ENCODE measurements at places on chromosomes 7 and 10.

GRCh38 chr7:137798073-137798763, 48.6 kb downstream of the DGKI start:
- no peak overlapping the region for H3K4me3 ChIP-seq
- H3K4me1 ChIP-seq = no peaks in the 10 kb centered on the region
- DNase-seq = no peak
- no peak overlapping the region for H3K27ac ChIP-seq
- no peaks in the 10 kb centered on the region for H3K36me3 ChIP-seq

DNA sequence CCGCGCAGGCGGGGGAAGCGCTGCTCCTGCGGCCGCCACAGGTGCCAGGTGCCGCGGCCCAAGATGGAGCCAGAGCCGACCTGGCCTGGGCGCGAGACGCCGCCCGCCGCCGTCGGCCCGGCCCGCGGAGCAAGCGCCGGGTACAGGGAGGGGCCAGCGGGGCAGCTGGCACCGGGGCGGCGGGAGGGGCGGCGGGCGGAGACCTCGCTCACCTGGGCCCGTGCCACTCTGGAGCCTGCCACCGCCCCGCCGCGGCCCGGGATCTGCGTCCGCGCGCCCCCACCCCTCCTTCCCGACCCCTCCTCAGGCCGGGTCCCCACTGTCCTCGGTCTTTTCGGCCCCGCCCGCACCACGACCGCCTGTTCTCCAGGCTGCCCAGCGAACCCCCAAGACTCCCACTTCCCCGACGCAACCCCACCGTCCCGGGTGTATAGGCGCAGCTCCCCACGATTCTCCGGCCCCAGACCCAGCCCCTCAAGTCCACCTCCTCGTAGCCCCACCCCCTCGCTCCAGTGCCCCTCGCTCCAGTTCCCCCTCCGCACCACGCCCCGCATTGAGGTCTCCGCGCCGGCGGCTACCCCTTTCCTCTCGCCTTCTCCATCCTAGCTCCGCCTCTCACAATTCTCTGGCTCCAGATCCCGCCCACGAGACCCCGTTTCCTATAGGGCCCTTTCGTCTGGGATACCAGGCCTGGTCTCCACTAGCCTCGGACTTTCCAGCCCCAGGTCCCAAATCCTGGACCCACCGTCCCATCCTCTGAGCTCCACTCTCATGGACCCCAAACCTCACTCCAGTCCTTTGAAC, at the start of gene GPRIN2:
Gene GPRIN2 (minus strand): TSS at position 144 of the 804 bp plus-strand sequence. CDS start 5,922 bp downstream, outside the sequence.
- no peak within 1 kb of the TSS for H3K4me3 ChIP-seq
- H3K36me3 ChIP-seq = no peaks in the 10 kb centered on the region
- H3K27me3 ChIP-seq = no peaks in the 10 kb centered on the region
- no peak within 1 kb of the TSS for H3K27ac ChIP-seq

DNA sequence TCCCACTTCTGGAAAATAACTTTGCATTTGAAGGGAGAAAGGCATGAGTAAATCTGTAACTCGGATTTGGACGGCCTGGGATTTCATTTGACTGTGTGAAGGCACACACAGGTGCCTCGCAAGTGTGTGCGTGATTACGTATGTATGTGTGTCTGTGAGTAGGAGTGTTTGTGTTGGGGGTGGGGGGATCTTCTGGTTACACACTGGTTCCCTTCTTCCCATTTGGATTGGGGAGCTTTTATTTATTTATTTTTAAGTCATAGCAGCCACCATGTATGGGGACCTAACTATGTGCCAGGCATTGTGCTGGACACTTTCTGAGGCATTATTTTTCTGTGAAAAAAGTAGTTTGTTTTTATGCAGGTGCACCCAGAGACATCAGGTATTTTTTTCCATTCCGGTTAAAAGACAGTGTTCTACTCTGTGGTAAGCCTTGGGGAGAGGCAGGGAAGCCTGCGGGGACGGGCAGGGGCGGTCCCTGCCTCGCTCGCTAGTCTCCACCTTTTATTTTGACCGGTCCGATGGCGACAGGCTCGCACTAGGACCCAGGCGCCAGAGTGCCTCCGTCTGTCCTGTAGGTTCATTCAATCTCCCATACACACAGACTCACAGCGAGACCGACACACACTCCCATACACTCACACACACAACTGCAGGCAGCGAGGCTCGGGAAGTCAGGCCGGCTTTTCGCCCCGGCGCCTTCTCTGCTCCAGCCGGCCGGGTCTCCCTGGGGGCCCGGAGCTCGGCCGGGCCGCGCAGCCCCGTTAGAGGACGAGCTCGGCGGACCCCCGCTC, at the start of gene MXI1:
Gene MXI1 (plus strand): TSS at position 595 of the 794 bp plus-strand sequence. CDS start 204 bp downstream, outside the sequence.
- no peak within 1 kb of the TSS for H3K27ac ChIP-seq
- no peaks in the 10 kb centered on the region for H3K36me3 ChIP-seq
- H3K4me3 ChIP-seq = peak within 1 kb of the TSS; percentile 70
- H3K27me3 ChIP-seq = no peaks in the 10 kb centered on the region
- DNase-seq = peak; percentile 77
- peaks cover 47% of the 10 kb centered on the region for H3K4me1 ChIP-seq

- no peaks in the 10 kb centered on the region for H3K4me1 ChIP-seq
- no peak overlapping the region for H3K4me3 ChIP-seq
- H3K27me3 ChIP-seq = no peaks in the 10 kb centered on the region
- DNase-seq = no peak
- no peaks in the 10 kb centered on the region for H3K36me3 ChIP-seq
- no peak overlapping the region for H3K27ac ChIP-seq
These were observed 94.2 kb upstream of the IGFBP3 start for GRCh38 chr7:46015107-46015868.

DNA sequence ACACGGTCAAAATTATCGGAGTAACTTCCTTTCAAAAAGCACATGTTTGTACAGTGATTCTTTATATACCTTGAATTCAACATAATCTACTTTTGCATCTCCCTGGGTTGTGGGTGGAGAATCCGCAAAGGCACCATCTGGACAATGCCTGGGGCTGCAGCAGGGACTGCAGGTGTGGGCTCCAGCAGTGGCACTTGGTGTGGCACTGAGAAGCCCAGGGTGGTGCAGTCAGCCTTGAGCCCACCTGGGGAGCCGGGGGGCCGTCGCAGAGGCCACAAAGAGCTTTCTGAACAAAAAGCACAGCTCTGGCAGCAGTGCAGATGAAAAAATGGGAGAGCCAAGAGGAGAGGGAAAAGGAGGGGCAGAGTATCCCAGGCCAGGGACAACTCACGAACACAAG, 22.2 kb downstream of the PARD3 start:
- no peaks in the 10 kb centered on the region for H3K36me3 ChIP-seq
- no peak overlapping the region for H3K27ac ChIP-seq
- H3K4me1 ChIP-seq = no peaks in the 10 kb centered on the region
- no peak for DNase-seq

Measured in Karpas-422 (cell line).